Hypothalamus (tissue), 51 donors: ENCODE measurements at places on chromosomes 13 and 19.
A peak's percentile ranks its signal among the peaks of the same experiment; 100 is the strongest.

GRCh38 chr19:39752390-39752789 lies 14.6 kb upstream of the CLC start:
- no peak for DNase-seq

DNA sequence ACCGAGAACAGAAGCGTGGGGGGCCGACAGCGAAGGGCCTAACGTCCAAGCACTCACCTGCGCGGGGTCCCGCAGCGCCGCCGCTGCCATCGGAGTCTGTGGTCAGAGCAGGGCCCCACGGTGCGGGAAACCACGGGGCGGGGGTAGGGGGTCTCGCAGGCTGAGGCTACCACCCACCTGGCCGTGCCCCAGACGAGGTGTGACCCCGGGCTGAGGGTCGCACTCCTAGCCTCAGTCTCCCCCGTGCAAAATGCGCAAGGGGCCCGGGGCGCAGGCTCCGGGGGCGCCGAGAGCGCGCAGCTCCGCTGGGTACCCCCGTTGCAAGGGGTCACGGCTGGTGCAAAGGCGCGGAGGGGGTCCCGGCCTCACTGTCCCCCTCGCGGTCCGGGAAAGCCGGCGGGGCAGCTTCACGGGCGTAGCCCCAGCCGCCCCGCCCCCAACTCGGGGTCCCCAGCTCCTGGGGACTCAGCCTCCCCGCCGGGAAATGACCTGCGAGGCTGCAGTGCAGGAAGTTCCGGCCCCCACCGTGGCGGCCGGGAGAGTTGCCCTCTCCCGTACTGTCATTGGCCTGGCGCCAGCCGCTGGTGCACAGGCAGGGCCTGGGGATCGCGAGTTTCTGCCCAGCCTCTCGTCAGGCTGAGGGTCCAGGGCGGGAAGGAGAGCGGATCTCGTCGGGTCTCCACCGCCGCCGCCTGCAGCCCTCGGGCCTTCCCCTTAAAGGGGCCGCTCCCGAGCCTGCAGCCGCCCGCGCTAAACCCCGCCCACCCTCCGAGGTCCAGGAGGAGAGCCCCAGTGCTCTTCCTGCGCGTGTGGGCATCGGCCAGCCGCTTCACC lies at the start of gene ZNF792:
Gene ZNF792 (minus strand): TSS at position 657 of the 834 bp plus-strand sequence. CDS start 567 bp downstream, at position 90.
- peak; percentile 43 for DNase-seq

DNA sequence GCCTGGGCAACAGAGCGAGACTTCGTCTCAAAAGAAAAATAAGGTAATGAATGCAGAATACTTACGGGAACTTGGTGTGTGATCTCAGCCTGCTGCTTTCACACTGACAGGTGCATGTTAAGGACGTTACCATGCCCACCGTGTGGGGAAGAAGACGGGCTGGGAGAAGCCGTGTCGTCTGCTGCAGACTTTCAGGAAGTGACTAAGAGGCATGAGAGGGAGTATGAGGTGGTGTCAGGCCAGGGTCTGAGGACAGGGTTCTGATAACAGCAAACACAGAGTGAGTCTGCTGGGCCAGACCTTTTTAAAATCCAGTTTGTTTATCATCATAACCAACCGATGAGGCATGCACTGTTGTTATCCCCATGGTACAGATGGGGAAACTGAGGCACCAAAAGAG lies 13.6 kb upstream of the GALP start:
- DNase-seq, result no peak

- DNase-seq, result peak; percentile 38
Observed at GRCh38 chr19:48393559-48394330, at the start of gene GRIN2D. Gene GRIN2D (plus strand): TSS chr19:48393668. CDS start chr19:48398393, 4,725 bp downstream.
